ENCODE measurements at places on chromosomes 2 and 18.

DNA sequence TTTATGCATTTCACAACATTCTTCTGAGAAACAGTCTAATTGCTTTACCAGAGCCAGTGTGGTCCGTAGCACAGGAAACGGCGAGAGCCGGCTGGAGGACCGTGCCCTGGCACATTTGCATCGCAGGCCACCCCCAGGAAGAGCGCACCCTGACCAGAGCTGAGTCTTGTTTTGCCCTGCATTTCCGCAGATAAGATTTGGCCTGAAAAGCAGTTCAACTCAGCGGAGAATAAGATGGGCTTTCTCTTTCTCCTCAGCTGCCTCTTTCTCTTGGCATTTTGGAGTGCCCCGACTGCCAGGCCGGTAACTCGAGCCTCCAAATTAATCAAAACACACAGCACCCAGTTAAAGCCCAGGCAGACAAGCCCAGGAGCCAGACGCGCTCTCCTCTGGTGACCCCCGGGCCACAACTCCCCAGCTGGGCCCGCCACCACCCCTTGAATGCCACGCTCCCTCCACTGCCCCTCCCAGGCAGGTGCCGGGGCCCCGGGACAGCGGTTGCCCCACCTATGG, 464 bp downstream of the COL4A4 start:
- no peak for DNase-seq

DNA sequence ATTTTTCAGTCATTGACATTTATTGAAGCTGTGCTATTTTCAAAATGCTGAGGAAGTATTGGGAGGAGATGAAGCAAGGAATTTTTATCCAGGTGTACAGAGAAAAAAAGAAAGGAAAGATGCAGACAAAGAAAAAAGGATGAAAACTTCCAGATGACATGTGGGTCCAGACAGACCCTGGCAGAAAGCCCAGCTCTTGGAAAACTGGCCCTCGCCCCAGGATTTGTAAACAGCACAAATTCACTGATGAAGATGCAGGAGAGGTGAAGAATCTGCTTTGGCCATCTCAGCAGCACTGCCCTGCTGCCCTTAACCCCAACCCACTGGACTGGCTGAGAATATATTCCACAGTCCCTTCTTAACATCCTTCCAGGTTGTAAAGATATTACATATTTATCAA, 12.5 kb downstream of the TACR1 start:
- no peak for DNase-seq

DNA sequence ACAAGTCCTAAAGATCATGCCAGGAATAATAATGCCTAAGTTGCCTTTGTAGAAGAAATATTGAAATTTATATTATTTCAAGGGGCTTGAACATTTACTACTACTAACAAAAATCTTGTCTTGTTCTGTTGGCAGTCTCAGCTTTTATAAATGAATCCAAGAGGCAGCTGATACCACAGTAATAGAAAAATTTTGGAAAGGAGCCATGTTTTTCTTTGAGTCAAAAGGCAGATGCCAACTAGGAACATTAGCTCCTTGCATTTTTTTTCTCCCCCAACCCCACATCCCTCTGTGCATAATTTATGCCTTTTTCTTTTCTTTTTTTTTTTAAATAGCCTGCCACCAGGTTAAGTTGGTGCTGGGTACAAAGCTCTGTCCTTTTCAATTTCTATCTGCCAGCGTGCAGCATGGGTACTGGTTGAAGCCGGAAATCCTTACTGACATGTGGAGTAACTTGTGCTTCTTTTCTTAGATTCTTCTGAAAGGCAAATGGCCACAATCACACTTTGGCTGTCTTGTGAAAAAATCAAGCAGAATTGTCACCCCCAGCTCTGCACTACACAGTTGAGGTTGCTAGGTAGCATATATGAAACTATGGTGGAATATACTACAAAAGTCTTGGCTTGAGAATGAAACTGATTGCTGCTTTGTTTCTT, 98.8 kb downstream of the RHBDD1 start:
- no peak for DNase-seq

DNA sequence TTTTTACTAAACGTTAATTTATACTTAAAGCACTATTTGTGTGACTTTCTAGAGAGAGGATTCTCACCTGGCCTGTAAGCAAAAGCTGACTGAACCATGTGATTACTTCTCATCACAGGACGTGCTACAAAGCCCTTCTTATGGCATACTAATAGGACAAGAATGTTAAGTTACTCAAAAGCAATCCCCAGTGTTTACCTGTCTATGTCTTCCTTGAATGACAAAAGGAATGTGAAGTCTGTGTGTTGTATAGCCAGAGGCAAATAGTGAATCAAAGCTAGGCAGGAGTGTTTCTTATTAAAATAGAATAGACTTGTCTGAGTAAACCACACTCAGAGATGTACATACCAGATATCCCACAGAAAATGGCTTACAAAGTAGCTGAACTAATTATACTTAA, 1465.5 kb downstream of the SUCLG1 start:
- DNase-seq, result no peak

DNA sequence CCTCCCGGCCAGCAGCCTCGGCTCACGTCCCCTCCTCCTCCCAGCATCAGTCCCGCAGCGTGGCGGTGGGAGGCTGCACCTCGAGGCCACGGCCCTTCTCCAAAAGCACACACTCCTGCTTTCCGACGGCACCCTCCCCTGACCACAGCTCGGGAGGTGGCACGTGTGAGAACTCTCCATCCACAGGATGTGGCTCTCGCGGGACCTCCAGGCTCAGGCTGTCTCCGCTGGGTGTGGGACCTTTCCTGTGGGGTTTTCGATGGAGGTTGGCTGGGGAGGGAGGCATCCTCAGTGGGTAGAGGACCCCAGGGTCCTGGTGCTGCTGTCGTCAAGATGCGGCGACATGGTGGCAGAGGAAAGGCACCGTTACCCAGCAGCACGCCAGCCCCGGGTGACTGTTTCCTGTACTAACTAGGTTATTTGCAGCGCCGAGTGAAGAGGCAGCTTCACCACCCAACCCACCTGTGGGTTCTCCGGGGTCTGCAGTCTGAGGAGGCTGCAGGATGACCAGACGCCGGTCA, 42.8 kb upstream of the KCNG2 start:
- no peak for DNase-seq

DNA sequence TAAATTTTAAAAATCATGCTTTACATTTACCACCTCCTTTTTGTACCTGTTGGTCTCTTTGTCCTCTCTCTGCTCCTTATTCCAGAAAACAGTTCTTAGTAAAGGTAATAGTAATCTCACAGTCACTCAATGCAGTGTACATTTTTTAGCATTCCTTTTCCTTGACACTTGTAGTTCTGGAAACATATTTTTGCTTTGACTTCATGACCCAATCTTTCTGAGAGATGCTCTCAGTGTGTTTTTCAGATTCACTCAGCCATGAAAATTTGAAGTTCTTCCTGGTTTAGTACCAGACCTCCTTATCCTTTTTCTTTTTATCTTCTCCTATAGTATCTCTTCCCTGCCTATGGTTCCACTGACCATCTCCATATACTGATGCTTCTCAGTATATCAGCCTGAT, 747.5 kb upstream of the ZEB2 start:
- no peak for DNase-seq

GRCh38 chr2:15146960-15147359, 414.2 kb downstream of the NBAS start:
- DNase-seq, result no peak

GRCh38 chr2:241894056-241894641, 24.6 kb downstream of the RTP5 start:
- no peak for DNase-seq

All from activated CD4-positive, alpha-beta T cell treated with anti-CD3 and anti-CD28 coated beads, Interleukin-2, amount 50 U/mL, for 1 hour (primary cell).